ENCODE measurements at places on chromosomes 12 and 14.

DNA sequence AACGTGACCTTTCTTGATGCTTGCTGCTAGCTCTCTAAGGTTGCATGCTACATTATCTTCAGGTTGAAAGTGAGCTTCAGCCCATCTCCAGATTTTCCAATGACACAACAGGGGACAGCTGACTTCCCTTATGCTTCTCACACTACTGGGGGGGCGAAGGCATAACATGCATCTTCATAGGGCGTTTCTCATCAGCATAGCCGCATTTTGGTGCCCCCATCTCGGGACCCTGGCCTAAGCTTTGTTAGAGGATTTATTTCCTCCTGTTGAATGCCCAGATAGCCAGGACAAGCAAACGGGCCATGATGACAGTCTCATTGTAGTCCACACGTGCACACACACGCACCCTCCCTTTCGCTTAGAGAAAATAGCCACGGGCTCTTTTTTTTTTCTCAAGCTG is 30.7 kb downstream of the SSPN start:
- no peak for DNase-seq

DNA sequence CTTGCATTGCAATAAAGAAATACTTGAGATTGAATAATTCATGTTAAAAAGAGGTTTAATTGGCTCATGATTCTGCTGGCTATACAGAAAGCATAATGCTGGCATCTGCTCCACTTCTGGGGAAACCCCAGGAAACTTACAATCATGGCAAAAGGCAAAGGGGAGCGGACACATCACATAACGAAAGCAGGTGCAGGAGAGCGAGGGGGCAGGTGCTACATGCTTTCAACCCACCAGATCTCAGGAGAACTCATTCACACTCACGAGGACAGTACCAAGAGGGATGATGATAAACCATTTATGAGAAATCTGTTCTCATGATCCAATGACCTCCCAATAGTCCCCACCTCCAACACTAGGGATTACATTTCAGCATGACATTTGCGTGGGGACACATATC is 172.6 kb downstream of the RASSF9 start:
- no peak for DNase-seq

DNA sequence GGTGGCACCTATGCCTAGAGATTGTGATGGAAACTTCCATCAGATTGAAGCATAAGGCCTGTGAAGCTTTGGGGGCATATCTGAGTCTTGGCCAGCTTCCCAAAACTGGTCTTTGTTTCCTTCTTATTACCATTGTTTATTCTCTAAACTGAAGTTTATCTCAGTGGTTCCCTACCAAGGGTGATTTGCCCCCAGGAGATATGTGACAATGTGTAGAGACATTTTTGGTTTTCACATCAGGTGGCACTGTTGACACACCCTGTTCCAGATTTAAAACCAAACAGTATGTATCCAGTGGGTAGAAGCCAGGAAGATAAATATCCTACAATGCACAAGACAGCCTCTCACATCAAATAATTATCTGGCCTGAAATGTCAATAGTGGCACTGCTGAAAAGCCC is 22.1 kb downstream of the RASSF9 start:
- no peak for DNase-seq

GRCh38 chr12:56338308-56339157 is at the start of gene IL23A:
TSS of gene IL23A (plus strand) at chr12:56338884. CDS start at chr12:56339045, 161 bp downstream.
- peak; percentile 81 for DNase-seq

DNA sequence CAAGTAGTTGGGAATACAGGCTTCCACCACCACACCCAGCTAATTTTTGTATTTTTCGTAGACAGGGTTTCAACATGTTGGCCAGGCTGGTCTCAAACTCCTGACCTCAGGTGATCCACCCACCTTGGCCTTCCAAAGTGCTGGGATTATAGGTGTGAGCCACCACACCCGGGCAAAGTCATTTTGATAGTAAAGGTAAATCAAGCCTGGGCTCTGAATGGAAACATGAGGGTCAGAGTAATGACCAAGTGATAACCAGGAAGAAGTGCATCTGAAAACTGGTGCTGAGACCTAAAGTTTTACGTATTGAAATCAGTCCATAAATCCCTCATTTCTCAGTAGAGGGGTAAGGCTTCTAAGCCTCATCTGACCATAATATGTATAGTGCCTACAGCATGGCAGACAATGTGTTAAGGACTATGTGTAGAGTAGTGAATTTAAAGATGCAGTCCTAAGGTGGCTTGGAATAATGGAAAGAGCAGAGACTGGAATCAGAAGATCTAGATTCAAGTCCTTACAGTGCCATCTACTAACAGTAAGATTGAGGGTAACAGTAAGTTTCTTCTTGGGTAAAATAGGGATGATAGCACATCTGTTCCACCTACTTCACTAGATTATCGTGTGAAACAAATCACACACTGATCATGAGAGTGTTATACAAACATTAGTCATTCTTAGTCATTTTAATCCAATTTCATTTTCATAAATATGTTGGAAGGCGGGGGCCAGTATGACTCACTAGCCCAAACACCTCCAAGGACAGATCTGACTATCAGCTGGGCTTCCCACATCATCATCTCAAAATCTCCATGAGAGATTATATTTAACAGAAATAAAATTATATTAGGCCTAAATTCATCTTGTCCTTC is 11.2 kb downstream of the MAP4K5 start:
- peak; percentile 51 for DNase-seq

- no peak for DNase-seq
Observed at GRCh38 chr12:5230861-5231260, 187.2 kb downstream of the KCNA5 start.

DNA sequence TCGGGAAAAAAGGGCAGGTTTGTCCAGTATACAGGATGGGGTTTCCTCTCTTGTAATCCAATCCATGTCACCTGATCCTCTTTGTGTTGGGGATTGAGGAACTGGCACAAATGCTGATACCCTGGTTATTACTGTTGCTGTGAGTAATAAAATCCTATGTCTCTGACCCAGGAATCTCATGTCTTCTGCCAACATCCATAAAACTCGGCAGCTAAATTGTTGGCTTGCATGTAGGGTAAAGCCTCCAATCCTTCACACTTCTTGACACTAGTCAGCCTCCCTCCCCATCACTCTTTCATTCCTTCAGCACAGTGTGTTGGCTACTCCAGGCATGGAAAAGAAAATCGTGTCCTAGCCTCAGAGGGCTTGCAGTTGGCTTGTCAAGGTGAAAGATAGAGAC is 9.2 kb upstream of the NOS1 start:
- DNase-seq: no peak

DNA sequence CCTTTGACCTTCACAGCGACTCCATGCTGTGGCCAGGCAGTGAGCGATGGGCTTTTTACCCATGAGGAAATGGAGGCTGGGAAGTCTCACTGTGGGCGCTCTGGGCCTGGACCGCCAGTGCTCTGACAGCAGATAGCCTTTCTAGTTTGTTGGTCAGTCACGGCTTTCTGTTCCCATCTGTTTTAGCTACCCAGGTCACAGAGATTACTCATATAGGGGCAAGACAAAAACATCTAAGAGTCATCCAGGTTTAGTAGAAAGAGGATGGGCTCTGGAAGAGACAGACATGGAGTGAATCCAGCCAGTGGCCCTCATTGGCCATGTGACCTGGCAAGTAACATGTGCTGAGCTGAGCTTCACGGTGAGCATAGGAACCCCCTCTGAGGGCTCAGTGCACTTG is 68.6 kb downstream of the MARK3 start:
- DNase-seq: no peak

DNA sequence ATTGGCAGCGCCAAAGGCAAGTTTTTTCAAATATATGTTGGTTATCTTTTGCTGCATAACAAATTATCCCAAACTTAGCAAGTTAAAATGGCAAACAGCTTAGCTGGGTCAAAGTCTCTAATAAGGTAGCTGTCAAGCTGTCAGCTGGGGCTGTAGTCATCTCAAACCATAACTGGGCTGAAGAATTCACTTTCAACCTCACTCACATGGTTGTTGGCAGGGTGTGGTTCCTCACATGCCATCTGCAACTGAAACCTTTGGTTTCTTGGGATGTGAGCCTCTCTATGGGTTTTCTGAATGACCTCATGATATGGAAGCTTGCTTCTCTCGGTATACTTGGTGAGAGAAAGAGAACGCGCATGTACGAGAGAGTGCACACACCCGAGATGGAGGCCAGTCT is 125.4 kb downstream of the LRIG3 start:
- no peak for DNase-seq

- DNase-seq: no peak
Observed at GRCh38 chr14:86912709-86913108, 1080.3 kb downstream of the GALC start.

GRCh38 chr12:48812389-48812788 is 5.9 kb upstream of the CACNB3 start:
- no peak for DNase-seq

GRCh38 chr12:113983265-113983664 is 17.1 kb upstream of the RBM19 start:
- no peak for DNase-seq

- DNase-seq: no peak
Observed at GRCh38 chr12:56658921-56659320, 13.1 kb upstream of the ATP5F1B start.

DNA sequence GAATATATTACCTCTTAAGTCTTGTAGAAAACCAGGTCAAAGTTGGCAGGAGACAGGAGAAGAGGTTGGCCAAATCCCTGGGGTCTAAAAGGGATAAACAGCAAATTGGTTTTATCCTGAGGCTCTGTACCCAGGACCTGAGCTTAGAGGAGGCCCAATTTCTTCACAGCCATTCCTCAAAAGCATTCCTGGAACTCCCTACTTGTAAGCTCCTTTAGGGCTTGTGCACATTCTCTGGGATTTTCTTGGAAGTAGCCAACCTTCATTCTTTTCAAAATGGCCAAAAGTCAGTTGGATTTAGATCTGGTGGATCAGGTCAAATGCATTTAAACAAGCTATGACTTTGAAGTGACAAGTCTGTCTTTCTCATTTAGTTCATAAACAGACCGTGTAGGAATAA is 152.1 kb upstream of the PLXNC1 start:
- DNase-seq: no peak

DNA sequence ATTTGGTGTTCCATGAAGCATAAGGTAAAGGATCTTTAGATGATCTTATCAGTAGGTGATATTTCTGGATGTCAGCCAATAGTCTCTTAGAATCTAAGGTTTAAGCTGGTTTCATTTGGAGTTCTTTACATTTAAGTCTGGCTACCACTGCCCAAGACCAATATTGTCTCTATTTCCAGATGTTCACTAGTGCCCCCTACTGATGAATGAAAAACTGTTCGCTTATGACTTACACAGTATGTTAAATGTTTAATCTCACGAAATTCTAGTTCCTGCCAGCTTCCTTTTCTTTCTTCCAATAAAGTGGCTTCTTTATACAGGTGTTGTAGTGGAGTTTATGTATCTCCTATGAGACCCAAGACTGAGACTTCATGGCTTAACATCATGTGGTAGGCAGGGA is 31.8 kb upstream of the MIS18BP1 start:
- no peak for DNase-seq
